ENCODE measurements at places on chromosomes 7 and 10. TPM values are rescaled to one million over a fixed set of nuclear protein-coding genes. Genes with fewer than 3 reads are reported as not detected.

ATOH7 gene
- total RNA-seq, result not detected

TMEM236 gene
- total RNA-seq, result under 0.01 TPM

DNA sequence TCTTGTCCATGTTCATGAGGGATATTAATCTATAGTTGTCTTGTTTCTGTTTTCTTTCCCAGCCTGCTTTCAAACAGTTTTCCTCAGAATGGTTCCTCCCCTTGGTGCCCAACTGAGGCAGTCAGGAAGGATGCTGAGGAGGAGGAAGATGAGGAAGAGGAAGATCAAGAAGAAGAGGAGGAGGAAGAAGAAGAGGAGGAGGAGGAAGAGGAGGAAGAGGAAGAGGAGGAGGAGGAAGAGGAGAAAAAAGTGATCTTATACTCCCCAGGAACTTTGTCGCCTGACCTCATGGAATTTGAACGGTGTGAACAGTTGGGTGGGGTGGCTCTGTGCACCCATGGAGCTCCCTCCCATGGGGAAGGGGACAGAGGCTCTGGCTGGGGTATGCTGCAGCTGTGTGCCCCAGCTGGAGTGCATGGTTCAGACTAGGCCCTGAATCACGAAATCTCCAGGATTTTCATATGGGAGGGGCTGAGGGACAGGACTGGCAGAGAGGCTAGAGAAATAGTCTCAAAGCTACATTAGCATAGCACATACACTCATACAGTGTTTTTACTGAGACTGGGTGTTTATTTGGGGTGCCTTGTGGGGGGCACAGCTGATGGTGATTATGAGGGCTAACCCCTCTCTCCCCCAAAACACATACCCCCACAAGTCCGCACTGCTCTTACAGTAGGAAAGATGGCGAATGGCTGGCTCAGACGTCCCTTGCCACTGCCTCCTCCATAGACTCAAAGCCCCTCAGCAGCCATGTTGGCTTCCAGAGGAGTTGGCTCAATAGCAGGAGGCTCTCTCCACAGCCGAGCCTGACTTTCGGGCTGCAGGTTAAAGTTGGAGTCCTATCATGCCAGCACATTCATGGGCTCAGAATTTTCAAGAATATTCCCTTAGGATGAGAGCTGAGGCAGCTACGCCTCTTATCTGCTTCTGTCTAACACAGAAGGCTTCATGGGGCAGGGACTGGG, 11.9 kb downstream of the STRA8 start:
- no peak overlapping the region for H3K4me3 ChIP-seq
- H3K27me3 ChIP-seq, result no peaks in the 10 kb centered on the region
- no peaks in the 10 kb centered on the region for H3K36me3 ChIP-seq

GRCh38 chr7:100686201-100686821, 7.7 kb downstream of the GIGYF1 start:
- DNase-seq, result no peak
- peaks cover 46% of the 10 kb centered on the region for H3K36me3 ChIP-seq
- no peaks in the 10 kb centered on the region for H3K27me3 ChIP-seq
- H3K4me3 ChIP-seq, result no peak overlapping the region
- no peak overlapping the region for H3K27ac ChIP-seq

GRCh38 chr10:3711918-3712317, 73.1 kb downstream of the KLF6 start:
- H3K27ac ChIP-seq, result no peak overlapping the region
- no peak for DNase-seq
- H3K4me1 ChIP-seq, result peaks cover 15% of the 10 kb centered on the region
- no peaks in the 10 kb centered on the region for H3K27me3 ChIP-seq
- H3K36me3 ChIP-seq, result no peaks in the 10 kb centered on the region
- H3K4me3 ChIP-seq, result no peak overlapping the region

GRCh38 chr7:82521906-82522445, 78.4 kb upstream of the CACNA2D1 start:
- no peak overlapping the region for H3K27ac ChIP-seq
- no peaks in the 10 kb centered on the region for H3K36me3 ChIP-seq
- no peaks in the 10 kb centered on the region for H3K4me1 ChIP-seq
